ENCODE measurements at places on chromosomes 3 and 15. TPM values are rescaled to one million over a fixed set of nuclear protein-coding genes. Genes with fewer than 3 reads are reported as not detected.

The SLC22A13 gene
- total RNA-seq = 0.94 TPM

The LRRIQ4 gene
- not detected for total RNA-seq

The FMN1 gene
- total RNA-seq = 0.08 TPM

The TUSC7 gene
- not detected for total RNA-seq

The DUOXA1 gene
- total RNA-seq = 0.59 TPM

The MAP3K13 gene
- 14.7 TPM for total RNA-seq

The TEX55 gene
- total RNA-seq = not detected

The NDN gene
- 35.7 TPM for total RNA-seq

The DPPA2 gene
- not detected for total RNA-seq

The FBXL22 gene
- total RNA-seq = not detected

The CLEC3B gene
- 46.7 TPM for total RNA-seq

The PPM1M gene
- 26.1 TPM for total RNA-seq

The C3orf49 gene
- total RNA-seq = not detected

The CHRM5 gene
- total RNA-seq = 0.15 TPM

The UTS2B gene
- total RNA-seq = 0.38 TPM

The WDR49 gene
- total RNA-seq = 0.08 TPM

The WNT5A gene
- total RNA-seq = 0.15 TPM

The ROBO2 gene
- 4.9 TPM for total RNA-seq

The C3orf22 gene
- not detected for total RNA-seq

The TMEM207 gene
- total RNA-seq = not detected

The PTPN9 gene
- 21.7 TPM for total RNA-seq

The ENTPD3 gene
- not detected for total RNA-seq

The BCL6 gene
- total RNA-seq = 29.0 TPM

The GRK7 gene
- total RNA-seq = under 0.01 TPM

The NT5DC2 gene
- 95.5 TPM for total RNA-seq

The KY gene
- total RNA-seq = 1.9 TPM

The ERC2 gene
- 0.47 TPM for total RNA-seq

The PLCL2 gene
- 5.0 TPM for total RNA-seq

The RBP2 gene
- not detected for total RNA-seq

The SPSB4 gene
- not detected for total RNA-seq

The GCSAM gene
- total RNA-seq = not detected

The PROS1 gene
- 34.4 TPM for total RNA-seq

The PLSCR2 gene
- total RNA-seq = not detected

The ATP13A5 gene
- not detected for total RNA-seq

The PML gene
- 20.4 TPM for total RNA-seq

The TGM5 gene
- not detected for total RNA-seq

The EFCC1 gene
- total RNA-seq = under 0.01 TPM

The KCTD6 gene
- 5.7 TPM for total RNA-seq

The CCR5 gene
- total RNA-seq = not detected

The PRR20G gene
- total RNA-seq = not detected

The APBA2 gene
- total RNA-seq = 20.4 TPM

The AP3B2 gene
- under 0.01 TPM for total RNA-seq

The ECE2 gene
- not detected for total RNA-seq

The TEX9 gene
- total RNA-seq = 4.1 TPM

The TRPM1 gene
- not detected for total RNA-seq

The TNFAIP8L3 gene
- total RNA-seq = 16.5 TPM

The TNNC1 gene
- 2.5 TPM for total RNA-seq

The P3H2 gene
- total RNA-seq = 2.6 TPM
